Activated gamma-delta T cell treated with anti-CD3 and anti-CD28 coated beads, Interleukin-2, amount 50 U/mL, for 16 hours (primary cell): ENCODE measurements at places on chromosomes 4 and X.

GRCh38 chrX:57677132-57677858 is 2.8 kb downstream of the NLRP2B start:
- DNase-seq: no peak

GRCh38 chrX:154000051-154000450 is 19.7 kb downstream of the IRAK1 start:
- no peak for DNase-seq

DNA sequence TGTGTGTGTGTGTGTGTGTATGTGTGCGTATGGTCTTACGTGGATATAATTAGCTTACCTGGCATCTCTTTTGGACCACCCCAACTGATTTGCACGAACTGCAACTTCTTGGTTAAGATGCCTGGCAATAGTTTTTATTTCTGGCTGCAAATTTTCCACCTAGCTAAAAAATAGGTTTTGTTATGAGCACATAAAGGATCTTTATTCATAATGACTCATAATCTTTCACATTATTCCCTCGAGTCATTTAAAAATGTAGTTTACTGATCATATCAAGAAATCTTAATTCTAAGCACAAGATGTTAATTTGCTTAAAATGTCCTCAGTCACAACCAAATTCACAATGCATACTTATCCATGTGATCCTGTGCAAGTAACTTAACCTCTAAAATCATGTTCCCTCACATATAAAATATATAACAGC is 1.5 kb downstream of the COX18 start:
- no peak for DNase-seq

GRCh38 chr4:36823199-36823967 is 421.2 kb upstream of the NWD2 start:
- DNase-seq: no peak

DNA sequence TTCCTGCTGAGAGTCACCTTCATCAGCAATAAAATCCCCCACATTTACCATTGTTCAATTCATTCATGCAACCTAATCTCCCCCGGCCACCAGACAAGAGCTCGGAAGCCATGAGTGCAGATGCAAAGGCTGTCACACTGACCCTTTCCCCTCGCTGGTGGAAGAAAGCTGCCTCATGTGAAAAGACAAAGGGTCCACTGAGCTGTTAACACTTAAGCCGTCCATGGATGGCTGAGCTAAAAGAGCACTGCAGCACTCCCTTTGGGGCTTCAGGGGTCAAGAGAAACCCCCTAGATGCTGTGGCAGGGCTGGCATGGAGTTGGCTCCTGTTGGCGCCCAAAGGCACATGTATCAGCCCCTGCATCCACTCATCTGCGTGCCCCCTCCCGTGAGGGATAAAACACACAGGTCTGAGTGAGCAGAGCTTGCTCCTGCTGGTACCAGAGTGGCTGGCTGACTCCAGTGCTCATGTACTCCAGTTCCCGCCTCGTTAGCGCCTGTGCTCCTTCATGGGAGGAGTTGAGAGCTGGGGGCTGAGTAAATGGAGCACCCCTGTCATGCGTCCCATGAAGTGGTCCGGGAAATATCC is 216.5 kb downstream of the PDHA2 start:
- no peak for DNase-seq
